Cortex of kidney (tissue), 1 donor: ENCODE measurements at places on chromosomes 4 and X.

DNA sequence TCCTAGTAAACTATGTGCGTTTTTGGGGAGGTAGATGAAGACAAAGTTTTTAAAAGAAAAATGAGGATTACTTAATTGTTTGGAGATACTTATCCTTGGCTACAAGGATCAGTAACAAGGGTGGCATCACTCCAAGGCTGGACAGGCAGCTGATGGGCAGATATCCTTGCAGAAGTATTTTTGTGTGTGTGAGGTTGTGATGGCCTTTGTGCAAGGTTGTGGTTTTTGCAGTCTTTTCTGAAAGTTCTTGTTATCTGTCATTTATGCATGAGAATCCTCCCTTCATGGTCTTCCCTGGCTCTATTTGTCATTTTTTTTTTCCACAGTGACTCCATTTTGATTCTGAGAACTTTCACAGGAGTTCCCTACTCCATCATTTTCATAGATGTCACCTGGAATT is 96.0 kb upstream of the C1GALT1C1 start:
- DNase-seq, result no peak

DNA sequence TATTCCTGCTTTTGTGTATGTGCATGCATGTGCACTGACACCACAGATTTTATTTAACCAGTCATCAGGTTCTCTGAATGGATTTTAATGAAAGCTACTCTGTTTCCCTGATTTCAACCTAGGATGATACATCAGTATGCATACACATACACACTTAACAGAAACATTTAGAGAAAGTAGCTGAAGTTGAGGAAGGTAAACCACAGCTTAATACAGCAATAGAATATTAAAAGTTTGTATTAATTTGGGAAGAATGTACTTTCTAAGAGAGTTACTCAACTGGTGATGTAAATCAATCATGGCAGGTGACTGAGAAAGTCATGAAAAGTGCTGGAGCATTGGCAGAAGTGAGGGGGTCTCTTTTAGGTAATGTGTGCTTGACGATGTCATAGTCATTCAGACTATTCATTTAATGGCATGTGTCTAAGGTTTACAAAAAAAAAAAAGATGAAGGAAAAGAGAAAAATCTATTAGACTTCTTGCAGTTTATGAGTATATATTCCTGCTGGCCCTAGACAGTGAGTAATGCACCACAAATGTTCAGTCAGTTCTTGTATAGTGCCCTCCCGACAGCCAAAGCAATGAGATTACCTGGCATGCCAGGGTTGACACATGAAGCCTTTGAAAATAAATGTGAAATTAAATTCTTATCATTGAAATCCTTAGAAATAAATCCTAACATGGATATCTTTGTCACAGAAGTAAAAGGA is 187.6 kb downstream of the RAPGEF2 start:
- no peak for DNase-seq

GRCh38 chrX:21741869-21742701 is 15.8 kb downstream of the SMPX start:
- DNase-seq, result no peak

GRCh38 chr4:81965454-81965853 is 408.3 kb downstream of the HNRNPD start:
- no peak for DNase-seq

- DNase-seq, result no peak
Measured at GRCh38 chr4:160202802-160203201, 1099.9 kb downstream of the RAPGEF2 start.

DNA sequence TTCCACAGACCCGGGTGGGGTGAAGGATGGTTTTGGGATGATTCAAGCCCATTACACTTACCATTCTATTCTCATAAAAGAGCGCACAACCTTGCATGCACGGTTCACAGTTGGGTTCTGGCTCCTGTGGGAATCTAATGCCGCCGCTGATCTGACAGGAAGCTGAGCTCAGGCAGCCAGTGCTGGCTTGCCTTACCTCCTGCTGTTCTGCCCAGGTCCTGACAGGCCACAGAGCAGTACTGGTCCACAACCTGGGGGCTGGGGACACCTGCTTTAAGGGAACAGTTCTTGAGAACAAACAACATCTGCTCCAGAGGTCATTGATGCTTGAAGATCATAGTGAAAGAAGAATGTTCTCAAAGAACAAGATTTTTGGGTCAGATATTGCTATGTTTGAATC is 8.0 kb upstream of the HS3ST1 start:
- DNase-seq, result no peak

- DNase-seq, result no peak
Measured at GRCh38 chrX:153945956-153946943, 1.8 kb upstream of the RENBP start.

DNA sequence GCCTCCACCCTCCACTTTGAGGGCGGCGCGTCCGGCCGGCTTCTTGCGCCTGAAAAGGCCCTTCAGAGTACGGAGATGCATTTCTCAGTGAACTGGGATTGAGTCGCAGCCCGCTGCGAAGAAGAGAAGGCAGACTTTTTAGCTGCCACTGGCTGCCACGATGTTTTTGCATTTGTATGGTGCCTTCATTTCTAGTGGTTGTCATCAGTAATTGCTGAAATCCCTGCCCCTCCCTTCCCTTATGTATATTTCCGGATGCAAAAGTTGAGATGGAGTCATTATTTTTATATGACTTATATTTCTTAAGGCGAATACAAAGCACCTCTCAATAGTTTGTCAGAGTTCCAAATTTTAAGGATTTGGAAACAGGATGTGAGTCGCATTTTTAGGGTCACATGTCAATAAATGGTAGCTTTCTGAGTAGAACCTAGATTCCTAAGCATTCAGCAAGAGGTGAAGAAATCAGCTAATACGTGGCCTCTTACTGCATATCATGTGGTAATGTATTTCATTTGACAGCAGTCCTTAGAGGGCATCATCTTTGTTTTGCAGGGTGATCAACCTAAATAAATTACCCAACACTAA is 658 bp downstream of the ATP6AP2 start:
- DNase-seq, result no peak

- no peak for DNase-seq
Measured at GRCh38 chrX:68795741-68796140, 33.1 kb upstream of the EFNB1 start.

GRCh38 chrX:40150503-40150902 is 52.7 kb upstream of the BCOR start:
- no peak for DNase-seq

- DNase-seq, result no peak
Measured at GRCh38 chr4:19879330-19879729, 372.4 kb upstream of the SLIT2 start.

DNA sequence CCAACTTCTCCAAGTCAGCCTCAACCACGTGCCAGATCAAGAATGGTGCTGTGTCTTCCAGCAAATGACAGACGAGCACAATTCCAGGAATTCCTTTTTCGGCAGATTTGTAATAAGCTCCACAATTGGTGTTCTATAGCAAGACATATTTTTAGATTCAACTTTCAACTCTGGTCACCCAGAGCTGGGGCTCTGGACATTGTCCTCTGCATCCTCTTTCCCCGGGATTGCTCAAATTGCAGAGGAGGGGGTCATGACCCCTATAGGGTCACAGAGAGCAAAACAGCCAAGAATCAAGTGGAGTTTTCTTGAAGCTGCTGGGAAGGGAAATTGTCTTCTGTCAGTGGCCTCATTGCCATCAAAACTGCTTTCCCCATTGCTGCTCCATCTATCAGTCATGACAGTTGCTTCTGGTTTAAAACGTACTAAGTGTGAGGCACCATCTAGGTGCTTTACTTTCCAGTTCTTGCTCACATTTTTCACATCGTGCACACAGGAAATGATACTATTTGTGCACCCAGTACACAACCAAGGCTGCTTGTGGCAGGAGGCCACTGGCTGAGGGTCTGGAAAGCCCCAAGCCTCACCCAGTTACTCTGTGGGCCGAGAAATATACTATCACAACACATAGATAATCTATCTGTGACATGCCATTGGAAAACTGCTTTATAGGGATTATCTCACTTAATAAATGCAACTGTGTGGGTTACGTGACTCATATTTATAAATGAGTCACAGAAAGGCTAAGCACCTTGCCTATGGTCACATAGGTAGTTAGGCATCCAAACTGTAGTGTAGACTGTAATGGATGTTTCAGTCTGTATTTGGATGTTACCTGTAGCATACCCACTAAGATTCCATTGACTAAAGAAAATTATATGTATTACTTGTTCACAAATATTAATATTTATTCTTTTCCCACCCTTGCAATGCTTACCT is 91.7 kb upstream of the PHOX2B start:
- DNase-seq, result no peak

DNA sequence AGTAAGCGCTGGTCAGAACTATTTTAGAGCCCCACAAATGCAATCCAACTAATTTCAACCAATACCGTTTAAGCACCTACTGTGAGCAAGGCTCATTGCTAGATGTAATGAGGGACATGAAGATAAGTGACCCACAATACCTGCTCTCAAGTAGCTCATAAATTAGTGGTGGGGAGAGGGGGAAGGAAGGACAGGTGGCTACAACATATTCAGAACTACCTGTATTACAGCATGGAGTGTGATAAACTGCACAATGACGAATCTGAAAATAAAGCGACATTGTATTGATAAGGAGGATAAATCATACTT is 311.6 kb upstream of the DIAPH2 start:
- DNase-seq, result no peak

- no peak for DNase-seq
Measured at GRCh38 chrX:37912304-37912703, 64.9 kb upstream of the DYNLT3 start.

GRCh38 chrX:150581093-150581775 is 12.8 kb downstream of the MTM1 start:
- DNase-seq, result no peak

GRCh38 chrX:150361070-150361776 is 1.9 kb upstream of the MAMLD1 start:
- DNase-seq, result no peak

GRCh38 chrX:117510453-117510852 is 606.2 kb downstream of the KLHL13 start:
- DNase-seq, result no peak

GRCh38 chr4:79315891-79316290 is 10.0 kb downstream of the NAA11 start:
- DNase-seq, result no peak

- DNase-seq, result no peak
Measured at GRCh38 chr4:185151296-185151695, 8.2 kb downstream of the SLC25A4 start.

DNA sequence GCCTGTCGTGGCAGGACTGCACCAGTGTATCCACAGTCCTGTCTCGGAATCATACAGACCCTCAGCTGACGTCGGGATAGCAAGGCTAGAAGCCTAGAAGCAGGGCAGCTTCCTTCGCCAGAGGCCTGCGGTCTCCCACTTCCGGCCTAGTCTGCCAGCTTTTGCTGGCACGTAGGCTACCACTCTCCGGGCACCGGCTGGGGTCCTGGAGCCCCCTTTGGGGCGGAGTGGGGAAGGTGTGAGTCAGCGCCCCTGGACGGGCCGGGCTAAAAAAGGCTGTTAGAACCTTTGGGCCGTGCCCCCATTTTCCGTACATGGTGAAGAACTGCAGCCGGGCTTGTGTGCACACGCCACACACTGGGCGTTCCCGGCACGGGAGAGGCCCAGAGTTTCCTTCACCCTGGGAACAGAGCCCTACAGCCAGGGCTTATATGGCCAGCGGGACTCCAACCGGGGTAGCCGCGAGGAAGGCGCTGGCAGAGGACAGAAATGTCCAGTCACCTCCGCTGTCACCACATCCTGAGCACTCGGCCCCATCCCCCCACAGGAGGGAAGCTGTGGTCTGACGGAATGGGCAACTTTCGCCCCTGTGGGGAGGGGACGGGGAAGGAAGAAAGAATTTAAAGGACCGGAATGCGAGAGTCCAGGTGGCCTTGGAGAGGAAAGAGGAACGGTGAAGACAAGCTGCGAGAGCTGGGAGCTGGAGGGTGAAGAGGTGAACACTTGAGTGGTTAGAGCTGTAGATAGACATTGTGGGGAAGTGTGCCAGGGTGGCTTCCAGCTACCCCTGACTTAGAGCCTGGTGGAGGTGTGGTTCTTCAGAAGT is 4.6 kb downstream of the MAGIX start:
- peak; percentile 1 for DNase-seq

DNA sequence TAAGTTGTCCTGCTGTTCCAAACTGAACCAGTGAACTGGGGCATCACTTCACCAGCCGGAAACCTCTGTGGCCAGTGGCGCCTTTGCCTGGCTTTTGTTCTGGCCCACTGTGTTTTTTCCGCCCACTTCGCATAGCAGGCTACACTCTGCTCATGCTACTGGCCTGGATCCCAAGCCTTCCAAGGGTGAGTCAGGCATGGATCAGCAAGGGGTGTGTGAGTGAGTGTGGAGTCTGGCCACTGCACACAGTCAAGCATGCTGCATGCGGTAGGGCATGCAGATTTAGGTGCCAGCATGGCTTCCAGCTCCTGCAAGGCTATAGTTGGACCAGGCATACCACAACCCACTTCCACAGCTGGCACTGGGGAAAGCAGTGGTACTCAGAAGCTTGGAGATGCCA is 1967.9 kb downstream of the C4orf33 start:
- no peak for DNase-seq

DNA sequence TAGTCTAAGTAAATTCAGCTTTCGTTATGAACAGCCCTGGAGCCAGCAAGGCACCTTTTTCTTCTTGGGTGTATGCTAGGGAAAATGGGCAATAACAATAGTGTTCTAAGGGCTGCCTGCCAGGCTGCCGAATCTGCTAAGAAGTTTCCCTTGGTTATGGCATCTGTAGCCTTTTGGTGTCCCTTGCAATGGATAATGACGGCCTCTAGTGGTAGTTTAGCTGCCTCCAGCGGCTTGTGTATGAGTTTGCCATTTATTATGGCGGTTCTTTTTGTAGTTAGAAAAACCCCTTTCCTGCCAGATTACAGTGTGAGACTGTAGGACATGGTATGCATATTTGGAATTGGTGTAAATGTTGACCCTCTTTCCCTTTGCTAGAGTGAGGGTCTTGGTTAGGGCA is 78.9 kb upstream of the SPIN4 start:
- DNase-seq, result no peak

- DNase-seq, result no peak
Measured at GRCh38 chrX:105328773-105329172, 108.3 kb upstream of the TEX13A start.

DNA sequence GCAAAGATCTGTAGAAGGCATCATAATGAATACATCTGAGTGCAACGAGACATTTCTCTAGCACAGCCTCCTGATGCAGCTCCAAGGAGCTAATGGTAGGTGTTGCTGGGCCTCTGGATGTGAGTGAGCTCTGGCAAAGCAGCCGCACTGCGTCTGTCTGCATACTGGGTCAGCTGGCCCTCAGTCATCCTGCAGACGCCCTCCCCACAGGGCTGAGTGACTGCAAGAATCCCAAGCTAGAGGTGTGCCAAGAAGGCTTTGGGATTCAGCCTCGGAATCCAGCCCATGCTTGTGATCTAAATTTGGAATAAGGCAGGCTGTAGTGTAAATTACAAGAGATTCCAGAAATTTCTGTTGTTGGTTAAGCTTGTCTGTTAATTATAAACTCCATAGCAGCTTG is 18.5 kb downstream of the HERC3 start:
- DNase-seq, result no peak

- DNase-seq, result no peak
Measured at GRCh38 chr4:165384186-165384585, 5.4 kb downstream of the CPE start.

GRCh38 chr4:100826808-100827548 is 309.2 kb upstream of the EMCN start:
- no peak for DNase-seq
